ENCODE measurements at places on chromosomes 7 and 10.
A peak's percentile ranks its signal among the peaks of the same experiment; 100 is the strongest.

- DNase-seq = no peak
These were observed 24.1 kb upstream of the ADCYAP1R1 start for GRCh38 chr7:31028006-31028405.

DNA sequence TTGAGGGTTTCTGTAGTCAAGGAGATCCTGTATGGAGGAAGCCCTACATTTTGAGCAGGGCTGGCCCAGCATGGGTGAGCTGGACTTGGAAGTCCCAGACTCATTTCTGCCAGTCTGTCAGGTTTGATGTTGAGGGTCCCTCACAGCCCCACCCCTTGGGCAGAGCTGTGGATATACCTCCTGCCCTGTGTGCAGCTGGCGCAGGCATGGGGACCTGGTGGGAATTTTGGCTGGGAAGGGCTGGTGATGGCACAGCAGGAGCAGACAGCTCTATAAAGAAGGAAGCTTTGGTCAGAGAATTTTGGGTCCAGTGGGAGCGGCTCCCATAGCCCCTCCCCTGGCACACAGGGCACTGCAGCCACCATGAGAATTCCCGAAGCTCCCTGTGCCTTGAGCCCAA lies 482.6 kb downstream of the RPS24 start:
- no peak for DNase-seq

DNA sequence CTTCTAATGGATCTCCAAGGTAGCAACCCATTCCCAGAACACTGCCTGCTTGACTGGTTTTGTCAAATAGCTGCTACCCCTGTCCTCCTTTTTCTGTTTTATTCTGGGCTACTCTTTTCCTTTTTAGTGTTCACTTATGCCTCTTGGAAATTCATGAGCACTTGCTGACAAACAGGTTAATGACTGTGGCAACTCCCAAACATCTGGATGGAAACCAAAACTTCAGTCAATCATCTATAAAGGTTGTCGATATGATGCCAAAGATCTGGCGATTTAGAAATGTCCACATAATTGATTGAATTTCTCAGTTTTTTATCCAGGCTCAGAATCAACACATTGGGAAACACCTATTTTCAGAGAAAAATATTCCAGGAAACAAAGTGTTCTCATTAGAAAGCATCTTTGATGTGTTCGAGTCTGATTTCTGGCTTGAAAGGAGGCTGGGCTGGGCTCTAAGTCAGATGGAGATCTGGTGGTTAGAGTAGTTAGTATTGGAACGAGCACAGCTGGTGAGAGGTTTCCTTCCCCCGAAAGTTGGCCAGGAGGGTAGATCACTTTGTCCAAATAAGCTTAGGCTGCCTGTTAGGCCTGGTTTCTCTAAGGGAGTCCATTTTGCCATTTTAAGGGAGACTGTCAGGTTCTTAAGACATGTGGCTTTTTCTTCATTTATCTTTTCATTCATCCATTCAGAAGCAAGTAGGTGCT lies 17.8 kb downstream of the PAX2 start:
- DNase-seq = no peak

DNA sequence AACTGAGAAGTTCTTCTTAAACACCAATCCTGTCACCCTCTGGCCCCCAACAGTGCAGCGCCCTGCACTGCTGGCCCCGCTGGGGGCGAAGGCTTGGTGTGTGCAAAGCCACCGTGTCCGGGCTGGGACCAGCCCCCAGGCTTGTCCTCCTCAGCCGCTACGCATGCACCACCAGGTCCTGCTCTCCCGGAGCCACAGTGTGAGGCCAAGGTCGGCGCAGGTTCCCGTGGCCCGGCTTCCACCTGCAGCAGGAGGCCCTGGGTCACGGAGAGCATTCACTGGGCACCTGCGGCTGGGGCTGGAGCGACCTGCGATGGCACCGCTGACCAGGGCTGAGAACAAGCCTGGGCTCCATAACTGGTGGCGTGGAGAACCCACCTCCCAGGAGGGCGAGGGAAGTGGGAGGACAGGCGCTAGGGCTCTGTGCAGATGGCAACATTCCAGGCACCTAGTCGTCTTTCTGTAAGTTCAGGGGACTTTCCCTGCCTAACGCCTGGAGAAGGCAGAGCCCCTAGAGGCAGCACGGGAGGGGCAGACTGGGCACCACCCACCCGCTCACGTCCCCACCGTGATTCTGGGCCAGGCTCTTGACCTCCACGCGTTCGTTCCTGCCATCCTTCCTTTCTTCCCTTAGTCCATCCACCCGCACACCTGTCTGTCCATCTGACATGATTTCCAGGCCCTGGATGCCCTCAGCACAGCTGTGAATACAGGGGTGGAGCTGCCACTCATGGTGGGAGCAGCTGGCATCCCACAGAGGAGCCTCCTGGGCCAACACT lies 271.6 kb downstream of the ELFN1 start:
- no peak for DNase-seq

DNA sequence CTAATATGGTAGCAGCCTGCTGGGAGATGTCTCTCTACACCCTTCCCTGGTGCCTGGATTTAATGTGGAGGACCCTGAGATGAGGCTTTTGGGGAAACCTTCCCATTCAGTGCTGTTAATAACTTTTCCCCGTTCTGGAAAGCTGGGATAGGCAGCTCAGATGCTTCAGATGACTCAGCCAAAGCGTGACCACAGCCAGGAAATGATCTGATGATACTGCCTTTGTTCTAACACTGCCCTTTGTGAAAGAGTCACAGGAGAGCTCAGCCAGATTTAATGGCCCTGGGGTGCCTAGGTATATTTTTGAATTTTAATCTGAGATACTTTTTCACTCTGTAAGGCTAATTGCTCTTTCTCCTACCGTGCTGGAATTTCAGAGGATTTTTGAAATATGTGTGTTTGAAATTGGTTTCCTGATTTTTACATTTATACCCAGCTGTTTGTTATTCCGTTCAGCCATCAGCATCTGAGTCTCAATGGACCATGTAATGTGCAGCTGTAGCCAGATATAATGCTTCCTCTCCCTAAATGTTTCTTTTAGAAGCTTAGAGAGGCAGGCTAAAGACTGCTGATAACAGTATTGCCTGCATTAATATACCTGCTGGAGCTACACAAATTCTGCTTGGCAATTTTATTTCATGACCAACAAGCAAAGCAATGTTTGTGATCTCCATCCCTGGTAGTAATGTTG lies 17.8 kb downstream of the CELF2 start:
- DNase-seq = no peak

DNA sequence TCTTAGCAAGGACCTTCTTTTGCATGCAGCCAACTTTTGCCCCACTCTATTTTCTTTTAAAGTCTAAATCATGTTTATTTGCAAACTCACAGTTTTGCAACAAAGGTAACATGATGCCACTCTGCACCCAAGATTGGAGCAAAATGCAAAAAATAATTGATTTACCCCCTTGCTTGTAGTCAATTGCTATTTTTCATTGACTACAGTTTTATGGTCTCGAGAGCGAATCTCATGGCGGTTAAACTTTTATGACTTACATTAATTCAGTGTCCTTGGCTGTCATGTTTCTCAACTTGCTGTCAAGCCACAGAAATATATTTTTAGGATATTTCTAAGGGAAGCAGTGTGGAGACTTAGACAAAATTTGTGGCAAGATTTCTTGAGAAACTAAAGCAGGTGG lies 110.0 kb upstream of the JCAD start:
- DNase-seq = no peak

DNA sequence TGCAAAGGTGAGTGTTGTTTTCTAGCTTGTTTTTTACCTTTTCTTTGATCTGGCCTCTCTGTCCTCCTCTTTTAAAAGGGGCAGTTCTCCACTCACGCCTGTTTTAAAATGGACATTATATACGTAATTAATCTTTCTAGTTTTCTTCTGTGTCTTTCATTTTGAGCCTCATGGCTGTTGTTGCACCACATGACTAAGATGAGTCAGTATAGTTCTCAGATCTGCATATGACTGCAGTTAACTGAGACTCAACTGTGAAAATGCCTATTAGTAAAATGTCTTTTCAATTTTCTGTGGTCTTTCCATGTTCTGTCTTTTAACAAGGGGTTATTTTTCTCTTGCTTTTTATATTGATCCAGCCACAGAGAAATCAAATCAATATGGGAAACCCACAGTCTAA lies 296.1 kb downstream of the CDK14 start:
- no peak for DNase-seq

GRCh38 chr7:137325927-137326326 lies 17.6 kb downstream of the PTN start:
- DNase-seq = peak; percentile 58

DNA sequence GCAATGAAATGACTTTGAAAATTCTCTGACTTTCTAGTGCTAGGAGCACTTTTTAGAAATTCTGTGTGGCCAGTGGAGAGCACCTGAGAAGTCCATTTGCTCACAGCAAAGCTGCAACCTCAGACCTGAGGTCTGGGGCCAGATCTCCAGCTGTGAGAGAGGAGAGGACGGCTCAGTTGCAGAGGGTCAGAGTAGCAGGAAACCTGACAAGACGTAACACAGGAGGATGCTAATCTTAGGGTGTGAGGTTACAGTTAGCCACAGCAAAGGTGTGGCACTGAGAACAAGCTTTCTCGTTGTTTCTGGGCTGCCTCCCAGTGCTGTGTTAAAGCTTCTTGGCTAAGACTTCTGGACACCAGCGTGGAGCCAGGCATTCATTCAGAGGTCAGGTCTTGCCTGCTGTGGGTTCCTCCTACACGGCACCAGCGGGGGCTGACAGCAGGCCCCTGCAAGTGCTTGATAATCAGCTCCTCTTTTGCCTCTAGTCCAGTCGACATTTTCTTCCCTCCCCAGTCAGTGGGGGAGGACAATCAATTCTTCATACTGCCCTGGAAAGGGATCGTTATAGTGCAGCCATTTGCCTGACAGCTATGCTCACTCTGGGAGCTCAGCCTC lies 435.4 kb upstream of the DPP6 start:
- DNase-seq = no peak

- no peak for DNase-seq
These were observed 63.8 kb upstream of the RET start for GRCh38 chr10:43013065-43013464.

DNA sequence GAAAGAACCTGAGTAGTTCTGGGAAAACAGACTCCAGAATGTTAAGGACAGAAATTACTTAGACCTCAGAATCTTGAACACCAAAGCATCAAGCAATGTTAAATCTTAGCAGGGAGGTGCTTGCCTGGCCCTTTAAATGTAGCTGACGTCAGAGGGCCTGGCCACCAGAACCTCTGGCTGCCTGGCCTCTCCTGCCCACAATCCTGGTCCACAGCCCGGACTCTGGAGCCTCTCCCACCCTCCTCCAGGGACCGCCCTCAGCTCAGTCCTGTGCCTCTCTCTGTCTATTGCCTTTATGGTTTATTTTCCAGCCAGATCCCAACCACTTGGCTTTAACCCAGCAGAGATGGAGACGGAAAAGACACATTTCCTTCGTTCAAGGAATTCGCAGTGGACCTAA lies 42.2 kb upstream of the EGR2 start:
- DNase-seq = no peak

- DNase-seq = no peak
These were observed 336.0 kb upstream of the IGFBP3 start for GRCh38 chr7:46256870-46257661.

- no peak for DNase-seq
These were observed 156.3 kb upstream of the TMEM106B start for GRCh38 chr7:12054830-12055229.

GRCh38 chr10:26478061-26478460 lies 39.9 kb downstream of the APBB1IP start:
- DNase-seq = no peak

DNA sequence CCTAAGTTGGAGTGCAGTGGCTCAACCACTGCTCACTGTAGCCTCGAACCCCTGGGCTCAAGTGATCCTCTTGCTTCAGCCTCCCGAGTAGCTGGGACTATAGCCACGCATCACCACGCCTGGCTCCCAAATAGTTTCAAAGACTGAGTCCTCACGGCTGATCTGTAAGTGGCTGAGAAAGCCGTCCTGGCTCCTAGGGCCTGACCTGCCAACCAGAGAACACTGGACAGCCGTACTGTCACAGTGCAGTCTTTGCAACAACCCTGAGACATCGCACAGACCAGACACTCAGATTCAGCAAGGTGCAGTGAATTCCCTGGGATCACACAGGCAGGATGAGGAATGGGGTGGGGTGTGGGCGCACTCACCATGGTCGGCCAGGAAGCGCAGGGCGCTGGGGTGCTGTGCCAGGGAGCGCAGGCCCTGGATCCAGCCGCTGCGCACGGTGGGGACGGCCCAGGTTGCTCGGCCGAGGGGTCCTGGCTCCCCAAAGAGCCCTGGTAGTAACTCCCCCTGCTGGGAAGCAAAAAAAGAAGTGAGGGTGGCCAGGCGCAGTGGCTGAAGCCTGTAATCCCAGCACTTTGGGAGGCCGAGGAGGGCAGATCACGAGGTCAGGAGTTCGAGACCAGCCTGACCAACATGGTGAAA lies 10.7 kb downstream of the BRAT1 start:
- DNase-seq = no peak

- peak; percentile 55 for DNase-seq
These were observed at the start of gene NUPR2 for GRCh38 chr7:56115852-56116538. TSS of gene NUPR2 (minus strand) at chr7:56116417. CDS start at chr7:56116314, 103 bp downstream.

DNA sequence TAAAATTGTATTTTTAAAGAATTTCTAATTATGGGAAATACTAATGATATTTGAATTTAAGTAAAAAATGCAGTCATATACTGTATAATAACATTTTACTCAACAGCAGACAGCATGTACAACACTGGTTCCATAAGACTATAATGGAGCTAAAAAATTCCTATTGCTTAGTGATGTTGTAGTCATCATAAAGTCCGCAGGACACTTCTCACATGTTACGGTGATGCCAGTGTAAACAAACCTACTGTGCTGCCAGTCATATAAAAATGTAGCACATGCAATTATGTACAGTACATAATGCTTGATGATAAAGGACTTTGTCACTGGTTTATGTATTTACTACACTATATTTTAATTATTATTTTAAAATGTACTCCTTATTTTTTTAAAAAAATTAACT lies 629.3 kb downstream of the IPMK start:
- peak; percentile 62 for DNase-seq

DNA sequence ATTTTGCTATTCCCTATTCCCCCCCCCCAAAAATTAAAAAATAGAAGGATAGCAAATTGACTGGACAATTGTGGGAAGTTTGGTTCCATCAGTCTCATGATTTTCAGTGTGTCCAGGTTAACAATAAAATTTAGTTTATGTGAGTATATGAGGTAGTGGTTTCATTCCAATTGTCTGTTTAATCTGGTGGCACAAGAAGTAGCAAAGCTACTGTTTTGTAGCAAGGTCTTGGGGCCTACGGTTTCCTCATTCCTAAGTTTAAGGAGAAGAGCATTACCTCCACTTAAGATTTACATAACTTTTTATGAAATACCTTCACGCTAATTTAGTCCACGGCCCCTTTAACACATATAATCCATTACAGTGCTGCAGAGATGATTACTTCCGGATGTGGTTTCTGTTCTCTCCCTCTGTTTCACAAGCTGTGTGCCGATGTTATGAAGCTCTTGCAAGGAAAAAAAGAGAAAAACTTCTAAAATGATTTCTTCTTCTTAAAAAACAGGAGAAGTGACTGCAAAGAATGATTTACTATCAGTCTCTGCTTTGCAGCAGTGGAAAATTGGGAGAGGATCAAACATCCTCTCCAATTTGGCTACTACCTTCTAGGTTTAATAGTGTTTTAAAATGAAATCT lies 32.7 kb upstream of the NPVF start:
- DNase-seq = no peak

DNA sequence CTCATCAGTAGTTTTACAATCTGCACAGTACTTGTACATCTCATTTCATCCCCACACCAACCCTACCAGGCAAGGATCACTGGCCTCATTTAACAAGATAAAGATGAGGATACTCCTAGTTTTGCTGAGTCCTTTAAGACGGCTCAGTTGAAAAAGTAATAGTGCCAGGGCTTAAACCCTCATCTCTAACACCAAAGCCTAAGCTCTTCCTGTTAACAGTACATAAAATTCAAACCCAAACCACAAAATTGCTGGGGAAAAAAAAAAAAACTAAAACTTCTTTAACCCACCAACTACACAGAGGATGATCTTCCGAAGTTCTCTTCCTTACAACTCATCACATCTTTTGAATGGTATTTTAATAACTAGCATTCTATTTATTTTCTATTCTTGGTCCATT lies 1.3 kb downstream of the SAR1A start:
- no peak for DNase-seq
